Endothelial cell (in vitro differentiated cells): ENCODE measurements at places on chromosomes 4 and X.

DNA sequence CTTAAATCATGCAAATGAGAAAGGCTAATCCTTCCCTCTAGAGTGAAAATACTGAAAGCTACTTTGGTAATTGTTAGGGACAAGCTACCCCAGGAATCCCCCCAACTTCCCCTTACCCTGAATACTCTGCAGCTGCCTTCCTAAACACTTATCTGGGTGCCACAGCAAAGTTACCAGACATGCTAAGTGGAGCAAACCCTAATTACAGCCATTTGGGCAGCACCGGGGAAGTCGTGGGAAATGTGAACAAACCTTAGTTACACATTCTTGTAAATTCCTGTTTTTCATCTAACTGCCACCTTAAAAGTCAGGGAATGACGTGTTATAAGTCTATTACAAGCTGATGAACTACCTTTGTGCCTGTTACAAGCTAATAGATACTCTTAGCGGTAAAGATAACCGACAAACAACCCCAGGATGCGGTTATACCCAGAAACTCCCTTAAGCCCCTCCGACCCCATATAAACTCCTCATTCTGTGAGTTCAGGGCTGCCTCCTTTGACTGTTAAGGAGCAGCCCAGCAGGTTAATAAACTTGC is 66.0 kb upstream of the PLAC8 start:
- DNase-seq, result no peak

DNA sequence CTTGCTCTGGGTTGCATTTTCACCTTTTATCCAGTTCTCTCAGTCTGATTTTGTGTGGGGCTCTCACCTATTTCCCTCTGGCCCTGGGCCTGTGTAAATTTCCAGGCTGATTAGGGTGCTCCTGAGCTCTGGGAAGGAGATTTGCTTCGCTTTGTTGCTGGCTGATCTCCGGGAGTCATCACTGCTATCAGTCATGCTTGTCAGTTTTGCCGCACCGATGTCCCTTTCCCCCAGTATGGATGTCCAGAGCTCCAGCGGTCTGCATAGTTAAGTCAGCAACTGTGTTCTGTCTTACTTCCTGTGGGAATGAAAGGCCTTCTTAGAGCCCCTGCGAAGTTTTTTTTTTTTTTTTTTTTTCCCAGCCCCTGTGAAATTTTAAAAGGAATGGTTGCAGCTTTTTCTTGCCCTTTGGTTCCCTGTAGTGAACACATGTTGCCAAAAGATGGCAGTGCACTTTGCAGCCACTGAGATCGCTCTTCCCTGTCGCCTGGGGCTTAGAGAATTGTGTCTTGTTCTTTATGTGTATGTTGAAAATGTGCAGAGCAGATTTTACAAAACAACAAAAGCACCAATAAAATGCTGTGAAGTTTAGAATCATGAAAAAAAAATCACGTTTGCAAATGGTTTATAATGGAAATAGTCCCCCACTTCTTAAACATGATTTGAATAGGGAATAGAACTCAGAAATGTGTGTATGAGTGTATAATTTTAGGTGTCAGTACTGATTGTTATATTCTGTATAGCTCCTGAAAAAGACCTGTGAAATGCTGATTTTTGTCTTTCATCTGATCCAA is 109.1 kb upstream of the SLC4A4 start:
- peak; percentile 16 for DNase-seq

DNA sequence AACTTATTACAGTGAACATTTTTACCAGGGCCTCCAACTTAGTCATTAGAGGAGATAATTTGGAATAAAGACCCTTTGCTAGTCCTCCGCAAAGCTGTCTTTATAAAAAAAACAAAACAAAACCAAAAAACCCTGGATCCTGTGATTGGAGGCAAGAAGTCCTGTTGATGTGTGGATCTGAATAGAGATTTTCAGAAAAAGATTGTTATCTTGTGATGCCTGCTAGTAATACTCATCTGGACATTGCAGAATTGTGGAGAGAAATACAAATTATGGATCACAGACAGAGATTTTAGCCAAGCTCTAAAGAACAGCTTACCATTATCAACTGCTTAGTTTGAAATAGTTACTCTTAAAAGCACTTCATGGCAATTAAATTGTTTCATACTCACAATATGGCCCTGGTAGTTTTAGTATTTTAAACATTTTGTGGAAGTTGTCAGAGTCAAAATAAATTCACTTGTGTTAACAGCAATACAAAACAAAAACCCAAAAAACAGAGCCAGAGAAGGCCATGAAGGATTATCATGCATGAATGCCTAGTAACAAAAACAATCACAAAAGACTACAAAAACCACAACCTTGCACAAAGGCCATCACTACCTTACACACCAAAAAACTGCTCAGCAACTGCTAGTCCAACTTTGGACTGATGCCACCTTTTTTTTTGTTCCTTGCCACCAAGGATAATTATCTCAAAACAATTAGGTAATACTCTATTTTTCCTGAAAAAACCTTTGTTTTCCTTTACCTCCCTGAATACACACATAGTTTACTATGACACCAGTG is 514.5 kb upstream of the SLIT2 start:
- no peak for DNase-seq

DNA sequence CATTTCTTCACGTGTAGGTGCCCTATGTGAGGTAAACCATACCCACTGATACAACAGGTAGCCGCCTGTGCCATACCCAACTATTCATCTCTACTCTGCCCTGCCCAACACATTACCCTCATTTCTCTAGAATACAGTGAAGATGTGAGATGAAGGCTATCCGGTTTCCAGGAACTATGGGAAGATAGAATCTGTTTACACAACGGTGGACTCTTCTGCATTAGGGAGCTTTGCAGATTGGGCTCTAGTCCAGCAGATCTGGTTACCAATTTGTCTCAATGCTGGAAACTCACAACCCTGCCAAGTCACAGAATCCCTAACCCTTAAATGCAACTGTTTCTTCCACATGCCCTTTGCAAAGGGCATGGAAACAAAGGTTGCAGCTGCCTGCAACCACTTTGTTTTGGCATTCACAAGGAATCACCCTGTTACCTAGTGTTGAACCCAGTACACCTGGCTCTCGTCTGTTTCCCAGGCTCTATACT is 6.4 kb upstream of the SLAIN2 start:
- no peak for DNase-seq

- DNase-seq, result peak; percentile 82
Measured at GRCh38 chrX:141176586-141177451, at the start of gene LDOC1. TSS of gene LDOC1 (minus strand) at chrX:141177129. CDS start at chrX:141177021, 108 bp downstream.

GRCh38 chr4:70681704-70682103 is 6.6 kb upstream of the UTP3 start:
- DNase-seq, result no peak

DNA sequence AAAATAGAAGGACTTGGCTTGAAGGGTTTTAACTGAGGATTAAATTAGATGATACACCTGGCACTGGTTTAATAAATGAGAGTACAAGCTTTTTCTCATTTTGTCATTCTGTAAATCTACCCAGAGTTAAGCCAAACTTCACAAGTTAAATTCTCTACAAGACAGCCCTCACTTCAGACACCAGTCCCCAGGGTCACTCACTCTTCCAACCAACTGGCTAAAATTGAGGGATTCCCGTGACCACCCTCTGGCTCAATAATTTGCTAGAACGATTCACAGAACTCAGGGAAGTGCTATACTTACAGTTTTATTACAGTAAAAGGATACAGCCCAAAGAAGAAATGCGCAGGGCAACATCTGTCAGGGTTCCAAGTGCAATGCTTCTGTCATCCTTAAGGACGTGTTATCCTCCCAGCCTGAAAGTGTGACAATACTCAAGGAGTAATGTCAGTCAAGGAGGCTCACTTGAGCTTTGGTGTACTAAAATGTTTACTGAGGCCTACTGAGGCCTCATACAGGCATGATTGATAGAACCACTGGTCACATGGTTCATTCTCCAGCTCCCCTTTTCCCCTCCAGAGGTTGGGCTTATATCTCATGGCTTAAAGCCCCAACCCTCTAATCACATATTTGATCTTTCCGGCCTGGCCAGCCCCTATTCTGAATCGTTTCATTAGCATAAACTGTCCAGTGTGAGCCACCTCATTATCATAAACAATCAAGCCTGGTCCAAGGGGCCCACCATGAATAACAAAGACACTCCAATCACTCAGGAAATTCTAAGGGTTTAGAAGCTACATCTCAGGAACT is 9.6 kb upstream of the TMSB4X start:
- DNase-seq, result no peak

DNA sequence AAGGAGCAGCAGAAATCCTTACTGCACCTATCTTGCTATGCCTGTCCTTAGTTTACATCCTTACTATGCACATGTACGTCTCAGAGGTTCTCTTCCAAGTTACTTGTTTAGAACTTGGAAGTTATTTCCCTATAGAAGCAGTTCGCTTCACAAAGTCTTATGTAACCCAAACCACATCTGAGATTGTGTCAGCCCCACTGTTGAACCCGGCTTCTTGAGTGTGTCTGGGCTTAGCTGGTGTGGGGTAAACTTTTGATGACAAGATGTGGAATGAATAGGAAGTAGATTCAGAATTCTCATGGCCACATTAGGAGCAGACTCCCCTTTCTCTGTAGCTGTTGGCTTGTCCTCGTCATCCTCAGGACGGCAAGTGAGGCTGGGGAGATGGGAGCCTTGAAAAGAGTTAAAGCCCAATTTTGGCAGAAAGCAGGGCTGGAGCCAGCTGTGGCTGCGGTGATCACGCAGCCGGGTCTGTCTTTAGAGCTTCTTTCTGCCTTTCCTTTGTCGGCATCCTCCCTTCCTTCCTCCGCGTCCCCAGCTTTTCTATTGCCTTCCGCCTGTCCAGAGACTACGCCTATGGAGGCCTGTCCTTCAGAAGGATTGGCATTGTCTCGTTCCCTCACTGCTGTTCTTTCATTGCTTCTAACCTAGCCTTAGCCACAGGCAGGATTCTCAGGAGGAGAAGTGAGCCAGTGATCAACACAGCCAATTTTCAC is 23.0 kb upstream of the LIMCH1 start:
- no peak for DNase-seq

DNA sequence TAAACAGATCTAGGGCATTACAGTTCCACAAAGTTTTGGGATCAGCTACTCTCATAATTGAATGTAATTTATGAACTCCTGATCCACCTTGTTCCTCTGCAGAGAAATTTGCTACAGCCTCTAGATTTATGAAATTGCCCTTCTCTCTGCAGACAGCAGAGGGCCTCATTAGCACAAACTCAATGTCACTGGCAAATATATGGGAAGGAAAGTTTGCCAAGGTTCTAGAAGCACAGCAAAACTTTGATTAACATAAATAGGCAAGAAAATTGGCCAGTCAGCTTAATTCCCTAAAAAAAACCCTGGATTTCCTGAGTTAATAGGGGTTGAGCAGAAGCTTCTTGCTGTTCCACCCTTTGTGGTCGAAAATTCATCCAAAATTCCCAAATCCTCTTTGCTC is 31.5 kb downstream of the PRPS1 start:
- peak; percentile 12 for DNase-seq

DNA sequence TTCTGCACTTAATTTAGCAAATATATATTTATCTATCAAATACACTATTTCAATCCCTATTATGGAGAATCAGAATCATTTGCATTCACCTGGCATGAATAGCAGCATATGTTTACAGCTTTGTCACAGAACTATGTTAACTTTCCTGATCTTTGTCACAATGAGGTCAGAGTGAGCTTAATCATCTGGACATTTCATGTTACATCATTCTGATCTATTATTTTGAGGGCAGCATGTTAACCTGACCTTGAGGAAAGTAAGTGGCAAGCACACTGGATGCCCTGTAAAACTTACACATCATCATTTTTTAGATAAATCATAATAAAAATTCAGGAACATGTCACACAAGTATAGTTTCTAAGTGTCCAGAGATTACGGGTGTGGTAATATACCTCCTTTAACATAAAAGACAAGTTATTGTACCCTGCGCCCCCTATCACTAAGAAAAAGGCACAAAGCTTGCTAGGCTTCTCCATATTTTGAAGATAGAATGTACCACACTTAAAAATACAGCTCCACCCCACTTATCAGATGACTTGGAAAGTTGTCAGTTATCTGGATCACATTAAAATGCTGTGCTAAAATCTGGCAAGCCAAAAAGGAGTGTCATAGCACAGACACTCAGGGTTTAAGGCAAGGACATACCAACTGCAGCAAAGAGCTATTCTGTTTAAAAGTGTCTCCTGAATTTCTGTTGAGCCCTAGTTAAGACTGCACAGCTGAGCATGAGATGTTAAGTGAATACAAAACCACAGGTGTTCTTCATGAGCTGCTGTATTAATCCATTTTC is 182.7 kb upstream of the FAT4 start:
- DNase-seq, result no peak

GRCh38 chr4:91279899-91280298 is 1023.9 kb upstream of the GRID2 start:
- no peak for DNase-seq

GRCh38 chr4:172155838-172156345 is 342.7 kb downstream of the GALNTL6 start:
- no peak for DNase-seq

DNA sequence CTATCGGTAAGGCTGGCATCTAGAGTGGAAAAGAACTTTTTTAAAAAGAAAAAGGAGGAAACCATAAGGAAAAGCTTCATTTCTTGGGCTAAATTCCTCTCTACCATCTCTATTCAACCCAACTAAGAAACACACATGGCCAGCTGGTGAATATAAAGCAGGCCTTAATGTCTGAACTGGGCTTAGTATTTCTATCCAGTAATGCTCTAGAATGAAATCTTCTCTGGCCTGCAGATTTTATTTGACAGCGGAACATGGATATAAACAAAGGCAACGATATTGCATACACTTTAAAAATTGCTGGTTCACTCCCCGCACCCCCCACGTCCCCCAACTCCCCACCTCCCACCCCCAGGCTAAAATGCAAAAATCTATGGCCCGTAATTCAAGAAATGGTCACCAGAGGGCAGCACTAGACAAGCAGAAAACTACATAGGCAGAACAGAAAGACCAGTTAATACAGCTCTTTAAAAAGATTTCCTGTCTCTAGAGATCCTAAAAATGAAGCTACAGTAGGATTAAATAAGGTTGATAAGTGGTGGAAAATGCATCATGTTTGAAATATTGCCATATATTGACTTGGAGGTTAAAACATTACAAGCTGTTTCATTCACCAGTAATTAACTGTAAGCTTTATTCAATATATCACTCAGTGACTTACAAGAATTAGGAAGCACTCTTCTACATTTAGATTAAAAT is 155.2 kb upstream of the GALNT7 start:
- peak; percentile 67 for DNase-seq

GRCh38 chrX:155876704-155877103 is 4.4 kb upstream of the VAMP7 start:
- no peak for DNase-seq

DNA sequence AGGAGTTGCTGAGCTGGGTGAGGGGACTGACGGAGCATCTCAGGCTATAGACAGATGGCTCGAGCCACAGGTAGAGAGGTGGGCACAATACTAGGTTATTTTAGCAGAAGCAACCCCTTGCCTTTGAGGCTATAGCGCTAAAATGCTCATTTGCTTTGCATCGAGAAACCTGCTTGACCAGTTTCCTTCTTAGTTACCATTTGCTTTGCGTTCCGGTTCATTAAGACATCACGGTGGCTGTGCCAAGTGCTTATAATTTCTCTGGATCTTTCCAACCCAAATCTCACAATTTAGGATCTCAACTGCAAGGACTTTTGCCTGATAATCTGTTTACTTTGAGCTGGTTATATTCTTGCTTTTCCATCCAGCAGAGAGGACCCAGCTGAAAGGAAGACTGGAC is 40.8 kb downstream of the DLG3 start:
- DNase-seq, result no peak

- DNase-seq, result no peak
Measured at GRCh38 chr4:89528526-89529133, 221.0 kb upstream of the GPRIN3 start.

GRCh38 chrX:41604177-41604576 is 84.6 kb upstream of the GPR34 start:
- DNase-seq, result no peak

GRCh38 chrX:140090800-140091124 is 125.4 kb upstream of the CXorf66 start:
- no peak for DNase-seq
